Activated CD8-positive, alpha-beta memory T cell treated with anti-CD3 and anti-CD28 coated beads for 4 hours (primary cell): ENCODE measurements at places on chromosomes 4 and X.

DNA sequence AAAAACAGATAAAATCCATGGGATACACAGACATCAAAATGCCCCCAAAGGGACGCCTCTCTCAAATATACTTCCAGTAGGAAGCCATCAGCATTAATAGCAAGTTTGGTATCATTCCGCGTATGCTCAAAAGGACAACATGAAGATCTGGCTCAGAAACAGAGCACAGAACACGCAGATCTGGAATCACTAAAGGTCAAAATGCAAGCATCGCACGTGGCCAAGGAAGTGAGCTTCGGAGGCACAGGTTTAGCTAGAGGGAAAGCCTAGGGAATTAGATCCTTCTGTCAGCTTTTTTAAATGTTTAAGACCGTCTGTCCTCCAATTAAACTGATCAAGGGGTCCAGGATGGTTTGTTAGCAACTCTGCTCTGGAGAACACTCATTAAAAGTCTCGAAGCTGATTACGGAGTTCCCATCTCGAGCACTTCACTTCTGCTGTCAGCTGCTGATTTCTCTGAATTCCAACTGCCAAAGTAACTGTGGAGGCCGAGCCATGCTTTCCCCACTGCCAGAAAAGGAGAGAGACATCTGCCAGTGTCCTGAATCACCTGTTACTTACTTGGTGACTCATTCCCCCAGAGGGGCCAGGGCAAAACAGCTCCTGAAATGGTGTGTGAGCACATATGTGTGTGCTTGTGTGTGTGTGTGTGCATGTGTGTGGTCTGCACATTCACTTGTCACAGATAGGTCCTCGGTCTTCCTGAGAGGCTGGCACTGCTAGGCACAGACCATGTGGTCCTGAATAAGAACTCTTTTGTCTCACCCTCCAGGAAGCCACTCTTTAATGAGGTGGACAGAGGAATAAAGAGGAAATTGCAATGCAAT, 177.7 kb upstream of the PPARGC1A start:
- DNase-seq, result no peak

GRCh38 chr4:90189178-90189577, 62.0 kb downstream of the CCSER1 start:
- no peak for DNase-seq

DNA sequence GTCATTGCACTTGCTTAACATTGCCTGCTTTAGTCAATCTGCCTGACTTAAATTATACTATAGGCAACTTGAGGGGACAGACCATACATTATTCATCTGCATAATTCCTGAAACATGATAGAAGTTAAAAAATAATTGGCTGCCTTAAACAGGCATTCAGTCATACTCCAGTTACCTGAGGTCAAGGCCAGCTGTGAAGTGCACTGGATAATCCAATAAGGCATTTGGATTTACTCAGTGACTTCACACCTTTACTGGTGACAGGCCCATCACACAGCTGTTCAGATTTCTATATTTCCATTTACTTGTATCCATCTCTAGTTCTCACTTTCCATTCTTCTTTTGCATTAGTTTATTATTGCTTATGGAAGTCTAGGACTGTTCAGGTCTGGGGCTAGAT, 2341.6 kb downstream of the PCDH7 start:
- no peak for DNase-seq

DNA sequence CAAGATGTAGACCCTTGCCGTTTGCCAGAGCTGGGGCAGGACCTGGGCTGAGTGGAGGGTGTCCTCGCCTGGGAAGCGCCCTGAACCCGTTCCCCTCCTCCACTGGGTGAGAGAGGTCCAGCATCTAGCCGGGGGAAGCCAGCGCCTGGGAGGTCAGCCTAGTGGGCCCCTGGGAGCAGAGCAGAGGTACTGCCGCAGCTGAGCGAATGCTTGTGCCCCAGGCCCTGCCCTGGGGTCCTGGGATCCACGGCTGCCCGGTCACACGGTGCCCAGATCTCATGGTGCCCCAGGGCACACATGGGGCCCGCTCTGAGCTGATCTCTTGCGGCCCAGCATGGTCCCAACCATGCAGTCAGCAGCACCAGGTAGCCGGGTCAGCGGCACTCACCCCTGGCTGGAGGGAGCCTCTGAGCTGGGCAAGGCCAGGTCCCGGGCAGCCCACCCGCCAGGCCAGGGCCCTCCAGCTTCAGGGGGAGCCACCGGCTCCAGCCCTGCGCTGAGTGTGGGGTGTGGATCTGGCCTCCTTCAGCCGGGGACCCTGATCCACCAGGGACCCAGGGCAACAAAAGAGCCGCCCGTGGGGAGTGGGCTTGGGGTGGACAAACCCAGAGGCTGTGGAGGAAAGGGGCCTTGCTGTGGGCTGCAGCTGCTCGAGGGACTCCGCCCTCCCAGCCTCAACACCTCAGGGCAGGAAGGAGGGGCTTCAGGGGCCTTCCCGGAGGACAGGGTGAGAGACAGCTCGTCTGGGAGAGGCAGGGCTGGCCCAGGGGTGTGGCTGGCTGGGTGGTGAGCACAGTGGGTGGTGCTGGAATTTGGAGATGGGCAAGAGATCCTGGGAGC, 4.1 kb upstream of the CPLX1 start:
- no peak for DNase-seq

DNA sequence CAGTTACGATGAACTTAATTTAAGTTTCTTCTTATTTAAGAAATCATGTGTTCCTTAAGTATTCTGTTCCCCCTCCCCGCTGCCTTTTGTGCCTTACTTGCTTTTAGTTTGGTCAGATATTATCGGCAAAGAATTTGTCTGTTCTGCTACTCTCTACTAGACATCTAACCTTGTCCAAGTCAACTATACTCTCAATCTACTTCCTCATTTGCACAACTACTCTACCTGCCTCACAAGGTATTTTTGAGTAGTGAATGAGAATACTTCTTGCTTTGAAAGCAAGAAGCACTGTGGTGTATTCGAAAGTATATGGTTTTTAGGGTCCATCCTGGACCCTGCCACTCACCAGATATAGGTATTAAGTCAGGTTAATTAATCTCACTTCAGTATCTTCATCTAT, 8.0 kb upstream of the KLHL5 start:
- no peak for DNase-seq

DNA sequence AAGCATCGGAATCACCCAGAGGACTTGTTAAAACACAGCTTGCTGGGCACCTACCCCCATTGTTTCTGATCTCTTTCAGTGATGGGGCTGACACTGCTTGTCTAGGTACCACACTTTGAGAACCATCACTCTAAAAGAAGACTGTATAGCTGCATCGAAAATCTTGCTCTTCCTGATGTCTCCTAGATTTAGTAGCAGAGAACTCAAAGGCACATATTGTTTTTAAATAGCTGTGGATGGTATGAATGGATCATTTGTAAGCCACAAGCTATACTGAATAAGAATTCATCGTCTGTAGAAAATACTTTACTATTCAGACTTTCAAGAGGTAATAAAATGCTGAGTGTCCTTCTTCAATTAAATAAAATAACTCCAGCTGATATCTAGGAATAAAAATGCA, 405.4 kb downstream of the ANKRD50 start:
- no peak for DNase-seq

DNA sequence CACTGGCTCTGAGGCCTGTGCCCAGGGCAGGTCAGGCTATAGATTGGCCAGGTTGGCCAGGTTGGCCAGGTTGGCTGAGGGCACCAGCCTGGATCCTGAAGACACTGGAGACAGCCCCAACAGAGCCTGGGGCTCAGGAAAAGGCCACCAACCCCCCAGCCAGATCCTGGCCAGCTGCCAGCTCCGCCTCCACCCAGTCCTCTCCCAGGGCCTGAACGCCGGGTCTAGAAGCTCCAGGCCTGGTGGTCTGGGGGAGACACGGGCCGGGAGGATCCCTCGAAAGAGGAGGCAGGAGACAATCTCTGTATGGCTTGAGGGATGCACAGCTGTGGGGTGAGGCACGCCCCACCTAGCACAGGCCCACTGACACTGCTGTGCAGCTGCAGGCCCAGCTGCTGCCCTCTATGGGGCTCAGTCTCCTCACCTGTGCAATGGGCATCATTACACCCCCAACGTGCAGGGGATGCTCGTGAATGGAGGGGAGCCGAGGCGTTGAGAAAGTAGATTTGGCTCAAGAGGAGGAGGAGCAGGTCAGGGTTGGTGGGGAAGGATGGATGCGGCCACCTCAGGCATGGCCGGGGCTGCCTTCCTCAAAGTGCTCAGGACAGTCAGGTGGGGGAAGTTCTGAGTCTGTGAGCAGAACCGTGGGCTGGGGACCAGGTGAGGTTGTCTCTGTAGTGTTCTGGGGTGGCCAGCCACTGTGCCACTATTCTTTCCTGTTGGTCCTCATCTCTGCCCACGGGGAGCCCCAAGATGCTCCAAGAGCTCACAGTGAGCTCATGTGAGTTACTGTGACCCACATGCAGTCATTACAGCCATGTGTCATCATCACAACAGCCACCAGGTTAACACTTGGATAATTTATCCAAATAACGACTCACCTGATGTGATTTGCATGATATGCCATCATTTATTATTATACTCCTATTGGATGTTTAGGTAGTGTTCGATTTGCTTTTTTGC, 10.8 kb upstream of the GAGE10 start:
- no peak for DNase-seq

DNA sequence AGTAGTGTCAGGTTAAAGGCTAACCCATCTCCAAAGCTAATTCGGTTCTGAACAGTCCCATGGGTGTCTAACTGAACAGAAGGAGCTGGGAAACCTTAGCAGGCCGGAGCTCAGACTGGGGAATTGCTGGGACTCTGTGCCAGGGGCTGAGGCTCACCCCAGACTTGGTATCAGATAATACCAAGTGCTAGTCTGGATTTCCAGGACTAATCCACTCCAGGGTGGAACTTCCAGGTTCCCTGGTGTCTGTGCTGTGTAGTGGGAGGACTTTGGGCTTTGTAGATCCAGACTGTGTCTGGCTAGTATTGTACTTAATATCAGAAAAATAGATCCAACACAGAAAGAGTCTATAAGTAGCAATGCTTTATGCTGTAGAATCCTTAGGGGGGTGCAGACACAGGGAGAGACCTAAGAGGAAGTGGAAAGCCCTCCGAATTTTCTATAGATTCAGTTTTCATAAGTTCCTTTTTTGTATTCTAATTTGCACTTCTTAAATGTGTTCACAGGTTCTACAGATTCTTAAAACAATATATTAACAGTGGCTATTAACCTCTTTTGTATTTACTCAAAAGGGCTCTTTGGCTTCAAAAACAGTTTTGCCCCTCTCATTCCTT, 4.1 kb downstream of the ZNF827 start:
- no peak for DNase-seq

- no peak for DNase-seq
Measured at GRCh38 chr4:60745800-60746571, 454.1 kb upstream of the ADGRL3 start.

DNA sequence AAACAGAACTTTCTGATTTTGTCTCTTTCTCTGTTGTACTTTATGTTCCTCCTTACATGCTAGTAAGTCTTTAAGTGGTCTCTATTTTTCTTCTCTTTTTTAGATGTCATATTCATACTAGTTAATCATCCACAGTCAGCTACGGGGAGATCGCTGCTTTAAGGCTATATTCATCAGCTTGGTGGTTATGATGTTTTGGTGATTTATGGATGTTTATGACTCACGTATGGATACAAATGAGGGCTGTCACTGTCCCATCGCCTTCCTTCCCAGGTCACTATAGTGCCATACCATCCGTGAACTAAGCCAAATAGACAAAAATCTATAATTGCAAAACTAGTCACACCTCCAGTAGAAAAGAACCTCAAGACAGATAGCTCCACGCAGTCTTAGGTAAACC, 296.8 kb upstream of the AADAT start:
- no peak for DNase-seq

DNA sequence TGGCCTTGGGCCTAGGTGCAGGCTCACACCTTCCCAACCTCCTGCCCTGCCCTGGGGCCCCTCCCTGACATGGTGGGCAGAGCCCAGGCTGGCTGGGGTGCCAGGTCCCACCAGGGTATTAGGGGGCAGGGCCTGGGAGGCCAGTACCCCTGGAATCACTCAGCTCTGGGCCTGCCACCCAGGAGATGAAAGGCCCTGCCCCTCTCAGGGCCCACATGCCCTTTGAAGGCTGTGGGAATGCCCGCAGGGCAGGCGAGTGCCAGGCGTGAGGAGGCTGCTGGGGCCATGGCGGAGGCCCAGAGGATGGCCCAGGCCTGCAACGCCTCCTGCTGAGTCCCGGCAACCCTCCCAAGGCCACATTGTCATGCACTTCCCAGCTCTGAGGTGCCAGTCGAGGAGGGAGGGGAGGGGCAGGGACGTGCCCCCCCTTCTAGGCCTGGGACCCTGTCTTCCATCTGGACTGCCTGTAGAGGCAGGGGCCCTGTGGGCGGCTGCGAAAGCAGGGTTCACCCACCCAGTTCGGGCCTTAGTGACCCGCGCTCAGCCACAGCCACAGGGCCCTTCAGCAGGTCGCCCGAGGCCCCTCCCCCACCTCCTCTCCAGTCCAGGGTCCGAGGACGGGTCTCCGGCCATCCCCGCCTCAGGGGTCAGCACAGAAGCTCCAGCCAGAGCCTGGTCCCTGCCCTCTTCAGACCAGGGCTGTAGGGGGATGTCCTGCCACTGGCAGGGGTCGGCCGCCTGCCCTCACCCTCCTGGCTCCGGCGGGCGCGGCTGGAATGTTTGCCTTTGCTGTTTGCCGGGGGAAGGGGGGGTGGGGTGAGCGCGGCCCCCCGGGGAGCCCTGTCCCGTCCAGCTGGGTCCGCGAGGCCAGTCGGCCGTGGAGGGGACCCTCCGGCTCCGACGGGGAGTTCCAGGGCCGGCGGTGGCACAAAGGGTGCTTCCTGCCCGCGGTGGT, 26.7 kb upstream of the FGFR3 start:
- no peak for DNase-seq

DNA sequence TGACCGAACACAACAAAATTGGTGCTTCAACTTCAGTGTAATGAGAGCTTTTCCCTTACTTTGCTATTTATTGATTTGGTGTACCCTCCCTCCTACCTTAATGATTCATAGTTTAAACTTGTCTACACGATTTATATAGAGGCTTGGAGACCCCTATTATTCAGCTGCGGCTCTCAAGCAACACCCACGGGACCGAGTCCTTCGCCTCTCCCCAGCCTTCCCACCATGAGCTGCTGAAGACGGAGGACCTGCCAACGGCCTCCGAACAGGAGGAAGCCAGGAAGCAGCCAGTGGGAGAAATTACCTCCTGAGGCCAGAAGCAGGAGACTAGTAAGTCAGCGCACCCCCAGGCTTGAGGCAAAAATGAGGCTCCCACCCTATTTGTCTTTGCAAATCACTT, 78.7 kb downstream of the DCTD start:
- no peak for DNase-seq

- no peak for DNase-seq
Measured at GRCh38 chr4:174131901-174132300, 151.6 kb downstream of the FBXO8 start.

DNA sequence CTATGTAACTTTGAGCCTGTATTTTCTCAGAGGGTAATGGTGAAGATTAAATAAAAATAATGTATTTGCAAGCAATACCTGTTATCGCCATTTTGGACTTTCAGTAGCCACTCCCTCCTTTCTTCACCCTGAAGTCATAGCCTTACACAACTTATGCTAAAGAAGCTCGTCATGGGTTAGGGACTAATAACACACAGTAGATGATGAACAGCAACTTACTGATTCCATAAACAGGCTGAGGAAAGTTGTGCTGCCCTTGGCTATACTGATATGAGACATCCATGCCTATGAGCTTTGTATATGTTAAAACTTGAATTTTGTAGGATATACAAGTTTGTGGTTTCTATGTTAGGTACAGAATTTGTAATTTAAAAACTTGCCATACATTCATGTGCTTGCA, 31.7 kb upstream of the EIF1AX start:
- DNase-seq, result no peak

- no peak for DNase-seq
Measured at GRCh38 chr4:76562161-76562560, 127.1 kb downstream of the SHROOM3 start.

- DNase-seq, result no peak
Measured at GRCh38 chr4:55036405-55036804, 89.0 kb downstream of the KDR start.
